ENCODE measurements at places on chromosomes 11 and 22. TPM values are rescaled to one million over a fixed set of nuclear protein-coding genes. Genes with fewer than 3 reads are reported as not detected.

DNA sequence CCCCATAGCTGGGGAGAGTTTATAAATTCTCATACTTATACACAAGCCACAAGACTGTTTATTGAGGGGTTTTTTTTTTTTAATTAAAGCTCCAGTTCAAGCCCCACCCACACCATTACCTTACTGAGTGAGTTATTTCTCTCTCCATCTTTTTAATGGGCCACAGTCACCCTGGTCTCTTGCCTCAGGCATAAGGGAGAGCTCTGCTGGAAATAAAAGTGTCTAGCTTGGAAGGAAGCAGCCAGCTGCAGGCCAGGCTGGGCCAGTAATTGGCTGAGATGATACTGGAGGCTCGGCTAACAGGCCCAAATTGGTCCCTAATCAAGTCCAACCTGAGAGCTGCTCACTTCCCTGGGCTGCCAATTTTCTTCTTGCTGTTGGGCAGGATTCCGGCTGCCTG is 174.1 kb downstream of the INSC start:
- DNase-seq = no peak

DNA sequence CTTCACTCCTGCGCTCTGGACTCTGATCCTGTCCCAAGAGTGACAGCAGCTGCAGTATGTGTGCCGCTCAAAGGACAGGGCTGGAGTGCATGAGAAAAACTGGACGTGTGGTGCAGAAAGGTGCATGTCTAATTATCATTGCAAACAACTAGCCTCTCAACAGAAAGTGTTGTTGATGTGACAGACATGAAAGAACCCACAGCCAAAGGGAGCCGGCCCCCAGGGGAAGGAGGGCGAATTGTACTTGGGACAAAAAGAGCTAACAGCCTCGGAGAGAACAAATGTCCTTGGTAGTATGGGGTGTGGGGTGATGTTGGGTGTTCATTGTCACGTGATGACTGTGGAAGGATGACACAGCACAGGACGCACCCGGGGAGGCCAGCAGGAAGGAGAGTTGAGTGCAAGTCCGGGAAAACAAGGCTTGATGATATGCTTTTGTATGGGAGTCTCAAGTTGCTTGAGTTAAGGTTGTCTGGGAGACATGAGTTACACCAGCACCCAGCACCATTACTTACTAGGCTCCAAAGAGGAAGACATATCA is 325.5 kb downstream of the NTM start:
- DNase-seq = no peak

- peak; percentile 54 for DNase-seq
These were observed 12.2 kb downstream of the MRGPRF start for GRCh38 chr11:69000831-69001242.

DNA sequence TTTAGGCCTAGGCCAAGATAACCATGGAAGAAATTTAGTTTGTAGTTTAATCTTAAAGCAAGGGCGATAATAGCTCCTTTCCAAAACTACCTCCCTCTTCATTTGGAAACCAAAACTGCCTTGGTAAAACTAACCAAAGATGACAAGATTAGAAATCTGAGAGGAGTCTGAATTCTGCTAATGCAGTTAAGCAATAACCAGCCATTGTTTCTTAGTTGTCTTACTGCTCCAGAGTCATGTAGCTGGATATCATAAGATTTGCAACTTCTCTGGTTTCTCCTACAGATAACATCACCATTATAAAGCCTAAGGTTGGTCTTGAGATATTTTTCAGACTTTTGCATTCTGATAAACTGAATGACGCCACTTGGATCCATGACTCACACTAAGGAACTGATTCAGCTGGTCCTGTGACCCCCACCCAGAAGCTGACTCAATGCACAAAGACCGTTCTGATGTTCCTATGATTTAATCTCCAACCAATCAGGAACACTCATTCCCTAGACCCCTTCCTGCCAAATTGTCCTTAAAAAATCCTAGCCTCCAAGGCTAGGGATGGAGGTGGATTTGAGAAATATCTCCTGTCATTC is 200.8 kb downstream of the LUZP2 start:
- no peak for DNase-seq

- peak; percentile 40 for DNase-seq
These were observed 19.4 kb downstream of the TRPM5 start for GRCh38 chr11:2424811-2425495.

GRCh38 chr11:34915136-34916014 is 804 bp downstream of the APIP start:
- no peak for DNase-seq

GRCh38 chr11:133828871-133829270 is 16.4 kb downstream of the SPATA19 start:
- DNase-seq = no peak

DNA sequence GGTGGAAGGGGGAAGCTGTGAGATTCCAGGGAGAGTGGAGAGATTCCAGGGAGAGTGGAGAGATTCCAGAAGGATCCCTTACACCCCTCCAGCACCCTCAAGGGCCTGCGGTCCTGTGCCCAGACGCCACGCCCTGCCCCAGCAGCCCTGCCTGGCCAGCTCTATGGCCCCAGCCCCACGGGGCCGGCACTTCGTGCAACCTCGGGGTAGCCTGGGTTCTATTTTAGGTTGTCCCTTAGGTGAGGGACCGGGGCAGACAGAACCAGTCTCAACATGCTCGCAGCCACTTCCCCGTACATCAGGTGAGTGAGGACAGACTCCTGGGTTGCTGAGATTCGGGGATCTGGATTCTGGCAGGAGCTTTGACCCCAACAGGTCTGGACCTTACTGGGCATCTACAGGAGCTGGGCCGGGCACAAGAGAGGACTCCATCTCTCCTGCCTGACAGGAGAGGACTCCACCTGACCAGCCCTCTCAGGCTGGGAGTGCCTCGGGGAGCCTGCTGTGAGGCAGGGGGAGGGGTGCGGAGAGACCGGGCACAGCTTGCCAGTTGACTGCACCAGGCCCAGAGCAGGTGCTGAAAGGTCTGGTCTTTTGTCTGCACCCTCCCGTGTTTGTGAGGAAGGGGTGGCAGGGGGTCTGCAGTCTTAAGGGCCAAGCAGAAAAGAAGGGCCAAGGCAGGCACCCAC is 8.5 kb upstream of the ADORA2A start:
- no peak for DNase-seq

DNA sequence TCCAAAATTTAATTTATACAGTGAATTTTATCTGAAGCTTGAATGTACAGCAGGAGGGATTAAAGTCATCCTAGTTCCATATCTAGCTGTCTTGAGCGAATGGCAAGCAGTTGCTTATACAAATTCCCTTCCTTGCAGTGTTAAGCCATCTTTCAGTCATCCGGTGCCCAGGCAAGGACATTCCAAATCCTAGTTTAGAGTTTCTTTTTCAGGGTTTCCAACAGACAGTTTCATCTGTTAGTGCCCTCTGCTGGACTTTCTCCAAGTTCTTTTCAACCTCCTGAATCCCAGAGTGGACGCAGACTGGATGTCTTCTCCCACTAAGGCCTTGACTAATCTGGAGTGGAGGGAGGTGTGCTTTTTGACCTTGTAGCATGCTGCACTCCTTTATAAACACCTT is 45.4 kb downstream of the GRAMD1B start:
- DNase-seq = no peak

DNA sequence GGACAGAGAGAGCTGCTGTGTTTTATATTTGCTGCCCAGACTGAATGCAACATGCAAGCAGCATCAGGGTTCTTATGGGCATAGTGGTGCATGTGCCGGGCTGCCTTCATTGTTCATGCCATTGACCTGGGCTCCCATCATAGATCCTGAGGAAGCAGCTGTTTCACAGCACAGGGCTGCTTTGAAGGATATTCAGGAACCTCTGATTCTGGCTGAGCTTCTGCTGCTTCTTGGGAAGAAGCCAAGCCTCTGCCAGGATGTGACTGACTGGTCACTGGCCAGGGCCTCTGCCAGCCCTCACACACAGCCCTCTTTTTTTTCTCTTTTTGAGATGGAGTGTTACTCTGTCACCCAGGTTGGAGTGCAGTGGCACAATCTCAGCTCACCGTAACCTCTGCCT is 43.3 kb downstream of the CYB5R2 start:
- no peak for DNase-seq

The NCAM1 gene
- polyA plus RNA-seq = 1.5 TPM

The KRTAP5-8 gene
- not detected for polyA plus RNA-seq

The KCNK4 gene
- not detected for polyA plus RNA-seq

The DCDC1 gene
- not detected for polyA plus RNA-seq
